ENCODE measurements at places on chromosomes 7 and 10.
A peak's percentile ranks its signal among the peaks of the same experiment; 100 is the strongest.

DNA sequence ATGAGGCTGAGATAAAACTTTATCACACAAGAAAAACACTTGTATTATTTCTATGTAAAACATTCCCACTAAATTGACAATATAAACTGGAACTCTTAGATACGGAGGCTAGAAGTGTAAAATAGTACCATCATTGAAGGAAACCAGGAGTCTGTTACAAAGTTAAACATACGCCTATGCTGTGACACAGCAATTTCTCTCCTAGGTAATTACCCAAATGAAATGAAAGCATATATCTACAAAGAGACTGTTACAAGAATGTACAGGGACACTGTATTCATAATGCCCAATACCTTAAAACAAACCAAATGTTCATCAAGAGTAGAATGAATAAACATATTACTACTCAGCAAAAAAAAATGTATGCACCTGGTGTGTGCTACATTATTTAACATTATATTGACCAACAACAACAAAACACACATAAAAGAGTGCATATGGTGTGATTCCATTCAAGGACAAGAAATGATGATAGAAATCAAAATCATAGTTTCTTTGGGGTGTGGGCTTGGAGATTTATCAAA, 33.2 kb upstream of the ELAPOR2 start:
- DNase-seq = no peak

GRCh38 chr7:157044147-157044687, 33.8 kb upstream of the MNX1 start:
- DNase-seq = no peak

- no peak for DNase-seq
Measured at GRCh38 chr7:137885678-137886077, 38.9 kb upstream of the DGKI start.

GRCh38 chr10:8130973-8131911, 76.8 kb downstream of the GATA3 start:
- DNase-seq = peak; percentile 43

DNA sequence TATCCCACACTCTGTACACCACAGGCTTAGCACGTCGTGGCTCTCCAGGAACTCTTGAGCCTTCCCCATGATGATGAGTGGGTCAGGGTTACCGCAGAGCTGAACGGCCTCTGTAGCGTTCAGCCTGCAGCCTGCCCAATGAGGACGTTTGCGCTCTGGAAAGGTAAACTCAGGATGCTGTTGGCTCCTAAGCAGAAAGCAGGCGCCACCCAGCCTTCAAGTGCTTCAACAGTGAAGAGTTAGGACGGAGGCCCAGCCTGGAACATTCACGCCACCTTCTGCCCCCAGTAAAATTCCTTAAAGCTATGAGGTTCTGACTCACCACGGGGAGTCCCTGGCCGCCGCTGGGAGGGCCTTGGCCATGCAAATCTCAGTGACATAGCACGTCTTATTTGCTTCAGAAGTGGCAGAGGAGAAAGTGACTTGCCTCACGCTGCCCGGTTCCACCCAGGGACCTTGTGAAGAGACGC, 161.5 kb upstream of the SH2B2 start:
- DNase-seq = no peak

GRCh38 chr7:869348-869747, 7.0 kb upstream of the GET4 start:
- DNase-seq = no peak

Measured in activated T-cell treated with anti-CD3 and anti-CD28 coated beads, Interleukin-2, amount 50 U/mL, for 24 hours (primary cell).